ENCODE measurements at places on chromosomes 5 and 9.

DNA sequence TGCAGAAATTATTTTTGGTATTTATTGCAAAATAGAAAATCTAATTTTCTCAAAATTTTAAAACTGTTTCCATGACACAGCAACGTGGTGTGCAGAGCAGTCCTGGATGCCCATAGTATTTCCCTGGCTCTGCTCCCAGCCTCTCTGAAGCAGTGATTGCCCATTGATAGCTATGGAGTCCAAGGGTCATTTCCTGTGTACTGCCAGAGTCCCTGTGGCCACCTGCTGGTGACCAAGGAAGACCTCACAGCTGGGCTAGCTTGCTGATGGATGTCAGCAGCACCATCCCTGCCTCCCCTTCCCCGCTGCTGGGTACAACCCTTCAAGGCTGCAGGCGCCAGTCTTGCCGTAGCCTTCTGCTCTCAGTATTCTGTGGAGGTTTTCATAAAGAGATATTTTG is 184.1 kb downstream of the DIRAS2 start:
- DNase-seq: no peak

GRCh38 chr9:133165452-133165730 is 1.7 kb upstream of the GBGT1 start:
- no peak for DNase-seq

DNA sequence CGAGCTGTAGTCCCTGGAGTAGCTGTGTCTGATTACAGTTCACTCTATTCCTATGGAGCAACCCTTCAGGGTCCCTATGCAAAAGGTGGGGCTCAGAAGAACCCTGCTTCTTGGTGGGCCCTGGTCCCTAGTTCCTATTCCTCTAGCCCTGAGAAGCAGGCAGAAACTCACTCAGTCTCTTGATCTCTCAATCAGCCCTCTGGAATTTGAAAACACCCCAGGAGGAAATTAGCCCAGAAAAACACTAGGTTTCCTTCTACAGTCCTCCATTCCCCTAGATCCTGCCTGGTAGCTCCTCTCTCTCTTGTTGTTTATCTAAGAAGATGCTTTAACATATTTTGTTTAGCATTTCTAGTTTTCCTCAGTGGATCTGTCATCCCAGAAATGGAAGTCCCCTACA is 7.6 kb downstream of the RGS3 start:
- no peak for DNase-seq

DNA sequence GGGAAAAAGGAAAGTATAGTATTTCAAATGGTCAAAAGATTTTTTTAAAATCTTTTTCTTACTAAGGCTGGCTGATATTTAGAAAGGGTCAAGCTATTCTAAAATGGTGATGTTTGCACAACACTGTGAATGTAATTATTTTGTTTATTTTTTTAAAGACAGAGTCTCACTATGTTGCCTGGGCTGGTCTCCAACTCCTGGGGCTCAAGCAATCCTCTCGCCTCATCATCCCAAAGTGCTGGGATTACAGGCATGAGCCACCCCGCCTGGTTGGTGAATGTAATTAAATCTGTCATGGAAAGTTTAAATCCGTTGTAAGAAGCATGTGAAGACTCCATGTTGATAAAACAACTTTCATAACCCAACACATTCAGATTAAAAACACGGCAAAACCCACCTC is 2.6 kb downstream of the UBTD2 start:
- no peak for DNase-seq

DNA sequence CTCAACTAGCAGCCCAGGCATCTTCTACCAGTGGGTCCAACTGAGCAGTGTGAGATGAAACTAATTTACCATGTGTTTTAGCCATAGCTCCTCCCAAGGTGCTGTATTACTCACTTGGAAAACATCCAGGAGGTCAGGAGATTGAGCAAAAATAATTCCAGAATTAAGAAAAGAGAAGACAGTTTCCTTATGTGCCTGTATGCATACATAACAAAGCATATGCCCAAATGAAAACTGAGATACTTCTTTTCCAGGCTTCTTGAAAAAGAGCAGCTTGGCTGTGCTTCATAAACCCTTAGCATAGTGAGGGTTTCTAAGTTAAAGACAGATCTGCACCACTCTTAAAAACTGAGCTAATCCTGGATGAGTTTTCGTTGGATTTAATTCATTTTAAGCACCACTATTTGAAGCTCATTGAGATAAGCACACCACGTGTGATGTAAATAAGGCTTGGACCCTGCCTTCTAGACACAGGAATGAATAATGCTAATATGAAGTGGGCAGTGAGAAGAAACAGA is 119.4 kb downstream of the ADAMTS12 start:
- DNase-seq: no peak

DNA sequence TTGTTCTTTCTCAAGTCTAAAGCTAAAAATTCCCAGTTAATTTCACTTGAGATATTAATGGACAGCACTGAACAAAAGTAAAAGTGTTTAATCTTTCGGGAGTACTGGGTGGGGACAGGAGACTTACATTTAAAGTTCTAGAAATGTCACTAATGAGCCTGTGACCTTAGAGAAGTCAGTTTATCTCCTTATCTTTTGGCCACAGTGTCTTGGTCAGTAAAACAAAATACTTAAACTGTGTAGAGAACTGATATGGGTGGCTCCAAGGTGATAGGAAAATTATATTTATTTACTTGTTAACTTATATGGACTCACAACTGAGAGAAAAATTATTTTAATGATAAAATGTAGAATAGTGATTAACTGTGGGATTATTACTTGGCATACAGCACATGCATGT is 8.9 kb downstream of the IPO11 start:
- no peak for DNase-seq

GRCh38 chr5:132050136-132050535 is 10.3 kb upstream of the IL3 start:
- no peak for DNase-seq

- DNase-seq: no peak
Measured at GRCh38 chr5:171575386-171575785, 155.9 kb downstream of the FGF18 start.

GRCh38 chr5:58358501-58359178 is 101.2 kb downstream of the PLK2 start:
- no peak for DNase-seq

DNA sequence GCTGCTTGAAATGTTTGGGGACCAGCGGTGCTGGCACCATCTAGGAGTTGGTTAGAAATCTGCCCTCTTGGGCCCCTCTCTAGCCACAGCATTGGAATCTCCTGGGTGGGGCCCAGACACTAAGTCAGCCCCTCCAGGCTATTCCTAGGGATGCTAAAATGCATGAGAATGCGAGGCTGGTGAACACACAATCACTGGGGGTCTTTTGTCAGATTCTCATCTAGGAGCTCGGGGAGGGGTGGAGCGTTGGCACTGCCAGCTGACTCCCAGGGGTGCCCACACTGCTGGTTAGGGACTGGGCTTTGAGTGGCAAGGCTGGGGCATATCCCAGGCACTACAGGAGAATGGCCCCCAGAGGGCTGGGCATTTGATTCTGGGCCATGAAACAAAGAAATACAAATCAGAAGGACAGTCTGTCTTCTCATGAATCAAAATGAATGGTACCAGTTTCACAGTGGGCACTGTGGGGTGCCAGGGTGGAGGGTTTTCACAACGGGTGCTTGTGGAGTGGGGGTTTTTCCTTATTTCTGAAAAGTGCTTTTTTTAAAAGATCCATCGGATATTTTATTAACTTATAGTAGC is 127.8 kb upstream of the RAPGEF1 start:
- DNase-seq: no peak

DNA sequence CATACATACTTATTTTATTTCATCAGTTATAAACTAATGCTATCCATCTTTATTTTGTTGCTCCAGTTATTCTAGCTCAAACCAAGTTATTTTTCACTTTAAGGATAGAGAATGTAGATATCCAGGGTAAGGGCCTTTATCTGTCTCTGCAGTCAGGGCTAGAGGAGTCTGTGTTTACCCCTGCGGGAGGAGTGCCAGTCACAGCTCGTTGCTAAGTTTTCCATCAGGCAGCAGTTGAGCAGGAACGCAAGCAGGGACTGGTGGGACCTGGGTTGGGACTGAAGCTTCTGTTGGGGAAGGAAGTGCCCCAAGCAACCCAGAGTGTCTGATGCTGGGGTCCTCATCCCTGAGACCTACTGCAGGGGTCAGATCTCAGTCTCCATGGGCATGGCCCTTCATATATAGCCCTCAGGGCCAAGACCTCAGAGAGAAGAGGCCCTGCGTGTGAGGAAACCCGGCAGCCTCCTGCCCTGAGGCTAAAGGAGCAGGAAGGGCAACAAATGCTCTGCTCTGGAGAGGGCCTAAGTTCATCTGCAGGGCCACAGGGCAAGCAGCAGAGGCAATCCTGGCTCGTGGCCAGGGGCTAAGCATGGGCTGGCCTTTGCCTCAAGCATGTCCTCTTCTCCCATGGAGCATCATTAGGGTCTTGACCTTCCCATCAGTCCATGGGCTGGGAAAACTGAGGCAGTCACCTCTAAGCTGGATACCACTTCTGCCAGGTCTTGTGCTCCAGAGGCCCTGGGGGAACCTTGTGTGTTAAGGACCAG is 6.6 kb downstream of the SLC22A4 start:
- no peak for DNase-seq

- no peak for DNase-seq
Measured at GRCh38 chr5:36422952-36423351, 121.2 kb upstream of the RANBP3L start.

DNA sequence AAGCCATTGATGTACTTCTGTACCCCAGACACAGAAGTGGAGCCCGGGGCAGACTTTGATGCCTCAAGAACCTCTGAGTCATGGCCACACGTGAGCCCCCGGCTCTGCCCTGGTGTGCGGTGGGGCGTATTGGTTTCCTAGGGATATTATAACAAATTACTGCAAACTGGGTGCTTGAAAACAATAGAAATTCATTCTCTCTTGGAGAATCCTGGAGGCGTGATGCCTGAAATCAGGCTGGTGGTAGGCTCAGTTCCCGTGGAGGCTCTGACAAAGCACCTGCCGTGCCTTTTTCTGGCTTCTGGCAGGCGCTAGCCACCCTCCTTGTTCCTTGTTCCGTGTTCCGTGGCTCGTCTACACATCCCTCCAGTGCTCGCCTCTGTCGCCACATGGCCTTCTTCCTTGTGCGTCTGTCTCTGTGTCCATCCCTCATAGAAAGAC is 24.2 kb downstream of the NEK6 start:
- DNase-seq: no peak

DNA sequence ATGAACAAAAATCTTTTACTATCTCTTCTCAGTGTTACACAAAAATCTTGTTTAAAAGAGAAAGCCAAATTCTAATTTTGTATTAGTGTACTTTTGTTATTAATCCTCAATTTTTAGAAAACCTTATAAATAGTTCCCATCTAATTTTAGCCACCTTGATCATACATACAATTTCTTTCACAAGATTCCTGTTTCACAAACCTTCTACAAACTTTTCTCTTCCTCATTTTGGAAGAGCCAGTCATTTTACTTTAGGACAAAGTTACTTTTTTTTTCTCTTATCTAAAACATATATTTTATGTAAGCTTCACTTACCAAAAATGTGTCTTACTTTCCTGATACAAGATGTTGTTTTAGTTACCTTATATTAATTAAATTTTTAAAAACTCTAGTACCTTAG is 161.3 kb downstream of the YIPF5 start:
- no peak for DNase-seq

GRCh38 chr5:160159991-160160792 is 40.9 kb upstream of the PWWP2A start:
- DNase-seq: no peak

GRCh38 chr5:77337246-77337645 is 126.8 kb downstream of the PDE8B start:
- no peak for DNase-seq

DNA sequence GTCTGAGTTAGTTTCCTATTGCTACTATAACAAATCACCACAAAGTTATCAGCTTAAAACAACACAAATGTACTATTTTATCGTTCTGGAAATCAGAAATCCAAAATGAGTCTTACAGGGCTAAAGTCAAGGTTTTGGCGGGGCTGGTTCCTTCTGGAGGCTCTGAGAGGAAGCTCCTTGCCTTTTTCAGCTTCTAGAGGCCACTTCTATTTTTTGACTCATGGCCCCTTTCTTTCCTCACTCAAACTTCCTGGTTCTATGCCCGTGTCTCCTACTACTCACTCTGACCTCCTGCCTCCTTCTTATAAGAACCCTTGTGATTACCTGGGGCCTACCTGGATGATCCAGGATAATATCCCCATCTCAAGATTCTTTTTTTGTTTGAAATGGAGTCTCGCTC is 48.2 kb downstream of the GABBR2 start:
- DNase-seq: no peak

GRCh38 chr5:180135128-180135955 is 63.8 kb upstream of the RNF130 start:
- no peak for DNase-seq

GRCh38 chr5:4579679-4580078 is 560.5 kb upstream of the ADAMTS16 start:
- DNase-seq: no peak

DNA sequence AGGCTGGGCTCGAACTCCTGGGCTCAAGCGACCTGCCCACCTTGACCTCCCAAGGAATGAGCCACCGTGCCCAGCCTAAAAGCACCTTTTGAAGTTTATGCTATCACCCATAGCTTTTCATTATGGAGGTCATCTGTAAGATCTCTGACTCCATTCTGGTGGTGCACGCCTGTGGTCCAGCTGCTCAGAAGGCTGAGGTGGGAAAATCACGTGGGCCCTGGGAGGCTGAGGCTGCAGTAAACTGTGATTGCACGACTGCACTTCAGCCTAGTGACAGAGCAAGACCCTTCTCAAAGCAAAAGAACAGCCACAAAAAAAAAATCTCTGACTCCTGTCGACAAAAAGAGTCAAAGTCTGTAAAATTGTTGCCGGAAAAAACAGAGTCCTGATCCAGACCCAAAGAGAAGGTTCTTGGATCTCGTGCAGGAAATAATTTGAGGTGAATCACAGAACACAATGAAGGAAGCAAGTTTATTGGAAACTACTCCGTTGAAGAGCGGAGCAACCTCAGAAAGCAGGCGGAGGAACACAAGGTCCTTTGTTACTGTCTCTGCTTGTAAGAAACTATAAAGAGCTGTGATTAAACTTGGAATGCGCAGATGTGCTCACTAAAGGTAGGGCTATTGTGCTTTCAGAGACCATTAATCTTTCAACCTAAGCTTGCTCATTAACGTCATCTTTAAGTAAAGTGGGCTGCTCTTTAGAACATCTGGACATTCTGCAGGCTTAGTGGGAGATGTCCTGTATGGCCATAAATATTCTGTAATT is 2.0 kb upstream of the HAUS6 start:
- no peak for DNase-seq

- DNase-seq: no peak
Measured at GRCh38 chr5:180723936-180724335, 15.9 kb downstream of the OR2Y1 start.

DNA sequence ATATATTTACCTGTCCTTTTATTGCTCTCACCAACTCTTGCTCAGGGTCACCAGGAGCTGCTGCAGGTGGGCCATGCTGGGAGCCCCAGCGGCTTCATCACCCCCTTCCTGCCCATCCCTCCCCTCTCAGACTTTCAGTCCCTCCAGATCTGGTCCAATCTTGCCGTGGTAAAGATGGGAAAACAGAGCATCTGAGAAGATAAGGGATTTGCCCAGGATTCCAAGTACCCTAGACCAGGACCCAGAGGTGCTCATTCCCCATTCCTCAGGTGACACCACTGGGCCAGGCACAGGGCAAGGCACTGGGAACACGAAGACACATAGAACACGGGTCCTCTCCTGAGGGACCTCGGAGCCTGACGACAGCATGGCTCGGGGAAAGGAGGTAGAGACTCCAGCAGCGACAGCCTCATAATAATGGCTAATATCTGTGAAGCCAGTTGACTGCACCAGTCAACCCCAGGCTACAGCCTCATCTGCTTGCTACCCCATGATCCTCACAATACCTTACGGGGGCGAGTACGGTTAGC is 18.0 kb downstream of the TMOD1 start:
- no peak for DNase-seq
